ENCODE measurements at places on chromosomes 2 and 18.

DNA sequence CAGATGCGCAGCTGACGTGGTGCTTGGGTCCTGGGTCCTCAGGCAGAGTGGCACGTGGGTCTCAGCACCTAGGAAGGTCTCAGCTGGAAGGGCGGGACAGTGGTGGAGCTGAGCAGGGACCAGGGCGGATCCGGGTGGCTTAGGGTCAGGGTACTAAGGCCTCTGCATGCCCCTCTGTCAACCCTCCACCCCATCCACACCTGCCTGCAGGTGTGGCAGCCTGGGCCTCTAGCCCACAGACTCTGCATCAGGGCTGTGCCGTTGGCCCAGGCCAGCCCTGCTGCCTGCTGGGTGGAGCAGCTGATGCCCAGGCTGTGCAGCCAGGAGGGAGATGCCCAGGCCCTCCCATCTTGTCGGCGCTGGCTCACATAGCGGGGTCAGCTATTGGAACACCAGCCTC, 24.6 kb upstream of the OTOS start:
- no peak for DNase-seq

- DNase-seq: no peak
These were observed 169.0 kb downstream of the EIPR1 start for GRCh38 chr2:3208591-3208990.

DNA sequence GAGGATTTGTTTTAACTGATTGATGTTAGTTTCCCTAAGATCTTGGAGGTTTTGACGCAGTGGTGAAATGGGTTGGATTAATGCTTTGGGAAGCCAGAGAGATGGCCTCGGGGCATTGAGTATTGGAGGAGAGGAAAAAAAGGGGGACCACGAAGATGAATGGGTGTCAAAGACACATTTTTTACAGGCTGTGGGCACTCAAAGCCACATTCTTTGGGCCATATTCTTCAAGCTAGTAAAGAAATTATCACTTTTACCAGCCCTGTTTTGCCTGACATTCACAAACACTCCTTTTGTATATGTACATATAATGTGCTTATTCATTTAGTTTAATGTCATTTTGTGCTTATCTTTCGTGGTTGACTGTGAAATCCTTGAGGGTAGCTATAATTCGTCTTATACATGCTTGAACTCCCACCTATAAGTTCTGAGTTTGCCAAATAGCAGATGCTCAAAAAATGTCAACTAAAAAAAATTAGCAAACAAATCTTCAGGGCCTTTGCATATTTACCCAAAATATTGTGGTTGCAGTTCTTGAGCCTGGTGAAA, 146.3 kb downstream of the ARL6IP6 start:
- DNase-seq: no peak

DNA sequence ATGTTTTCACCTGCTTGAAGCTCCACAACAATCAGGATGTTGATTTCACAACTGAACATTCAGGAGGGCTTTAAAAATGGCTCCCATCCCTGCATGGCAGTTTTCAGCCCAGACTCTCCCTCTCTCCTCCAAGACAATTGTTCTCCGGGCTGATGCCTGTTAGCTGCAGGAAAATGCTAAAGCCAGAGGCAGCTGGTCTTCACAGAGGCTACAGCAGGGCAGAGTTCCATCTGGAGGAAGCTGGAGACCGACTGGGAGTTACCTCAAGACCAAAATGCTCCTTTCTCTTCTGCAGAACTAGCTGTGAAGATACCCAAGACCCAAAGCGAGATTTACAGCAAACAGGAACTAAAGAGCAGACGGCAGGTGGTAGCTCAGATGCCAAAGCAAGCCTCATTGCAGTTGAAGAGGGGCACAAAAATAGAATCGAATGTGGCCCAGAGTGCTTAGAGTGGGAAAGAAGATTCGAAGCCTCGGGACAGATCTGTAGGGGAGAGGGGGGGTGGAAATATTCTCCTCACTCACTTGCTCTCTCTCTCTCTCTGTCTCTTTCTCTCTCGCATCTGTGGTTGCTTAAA, 423.6 kb downstream of the ZNF521 start:
- peak; percentile 34 for DNase-seq

DNA sequence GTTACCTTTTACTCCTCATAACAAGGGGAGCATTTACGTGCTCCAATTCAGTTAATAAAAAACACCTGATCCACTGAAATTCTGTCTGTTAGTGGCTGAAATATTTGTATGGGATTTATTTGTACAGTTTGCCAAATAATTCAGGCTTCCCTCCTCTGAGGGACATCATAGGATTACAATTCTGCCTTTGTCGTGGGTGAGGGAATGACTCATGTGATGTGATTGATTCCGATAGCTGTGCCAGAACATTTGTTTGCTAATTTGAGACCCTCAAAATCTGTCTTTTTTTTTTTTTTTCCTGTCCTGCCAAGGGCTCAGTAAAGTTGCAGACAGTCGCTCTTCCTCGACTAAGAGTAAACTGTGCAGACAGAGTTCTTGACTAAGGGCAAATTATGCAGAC, 612.6 kb upstream of the CDH2 start:
- no peak for DNase-seq

DNA sequence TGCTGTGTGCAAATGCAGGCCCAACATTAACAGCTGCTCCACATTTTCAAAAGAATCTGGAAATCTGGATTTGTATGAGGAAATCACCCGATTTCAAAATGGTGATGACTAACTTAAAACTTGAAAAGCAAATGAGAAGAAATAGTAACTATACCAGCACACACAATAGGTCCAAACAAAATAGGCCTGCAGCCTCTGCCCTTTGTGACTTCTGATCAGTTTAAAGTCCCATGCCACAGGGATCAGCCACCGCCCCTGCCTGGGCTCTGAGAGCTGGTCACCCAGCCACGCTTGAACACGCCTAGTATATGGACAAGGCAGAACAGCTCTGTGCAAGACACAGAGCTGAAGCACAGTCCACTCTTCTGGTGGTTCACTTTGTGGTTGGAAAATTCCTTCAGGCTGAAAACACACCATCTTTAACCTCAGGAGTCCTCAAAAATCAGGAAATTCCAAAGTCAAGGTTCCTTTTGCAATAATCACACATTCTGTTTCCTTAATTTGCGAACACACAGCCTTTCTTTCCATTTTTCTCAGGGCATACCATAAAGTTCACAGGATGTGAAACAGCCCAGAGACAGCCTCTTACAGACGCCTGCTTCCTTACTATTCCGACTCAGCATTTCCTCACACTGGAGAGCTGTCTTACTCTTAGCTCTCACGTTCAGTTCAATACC, 150.1 kb upstream of the RIOK3 start:
- DNase-seq: no peak

DNA sequence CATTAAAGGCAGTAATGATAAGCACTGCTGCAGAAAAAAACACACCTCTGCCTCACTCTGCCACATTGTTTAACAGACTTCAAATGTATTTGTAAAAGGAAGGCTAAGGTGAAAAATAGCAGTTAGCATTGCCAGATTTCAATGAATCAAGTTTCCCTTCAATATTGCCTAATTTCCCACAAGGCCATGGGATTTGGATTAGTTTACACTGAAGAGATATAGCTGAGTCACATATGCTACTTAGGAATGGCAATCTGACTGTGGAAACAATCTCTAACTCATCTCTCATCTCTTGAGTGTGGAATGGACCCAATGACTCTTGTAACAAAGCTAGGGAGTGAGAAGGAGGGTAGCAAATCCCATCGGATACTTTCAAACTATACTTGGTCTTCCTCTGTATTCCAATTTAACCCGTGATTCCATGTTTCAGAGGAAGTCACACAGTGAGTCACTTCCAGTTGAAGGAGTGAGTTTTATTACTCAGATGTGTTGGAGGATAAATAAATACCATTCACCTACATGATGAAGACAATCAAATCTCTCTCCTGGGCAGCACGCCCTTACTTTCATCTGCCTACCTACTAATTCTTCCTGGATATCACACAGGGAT, 5.1 kb downstream of the B4GALT6 start:
- no peak for DNase-seq

GRCh38 chr2:98378901-98379300, 32.6 kb downstream of the CNGA3 start:
- no peak for DNase-seq

DNA sequence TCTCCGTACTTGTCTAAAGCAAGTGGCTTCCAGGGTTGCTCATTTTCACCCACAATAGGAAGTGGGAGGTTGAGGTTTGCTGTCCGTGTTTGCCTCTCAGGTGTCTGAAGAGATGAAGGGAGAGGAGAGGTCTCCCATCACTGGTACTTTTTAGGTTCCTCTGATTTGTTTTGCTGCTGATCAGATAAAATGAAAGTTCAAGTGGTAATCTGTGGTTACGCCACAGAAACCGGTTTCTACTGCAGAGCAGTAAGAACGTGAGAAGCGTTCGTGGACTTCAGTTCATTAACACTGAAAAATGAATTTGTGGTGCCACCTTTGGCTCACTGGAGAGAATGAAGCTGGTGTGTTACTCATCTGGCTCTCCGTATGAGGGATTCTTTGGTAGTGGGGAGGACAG, 118.2 kb downstream of the GBX2 start:
- no peak for DNase-seq

GRCh38 chr2:170030040-170030439, 147.9 kb upstream of the MYO3B start:
- no peak for DNase-seq

DNA sequence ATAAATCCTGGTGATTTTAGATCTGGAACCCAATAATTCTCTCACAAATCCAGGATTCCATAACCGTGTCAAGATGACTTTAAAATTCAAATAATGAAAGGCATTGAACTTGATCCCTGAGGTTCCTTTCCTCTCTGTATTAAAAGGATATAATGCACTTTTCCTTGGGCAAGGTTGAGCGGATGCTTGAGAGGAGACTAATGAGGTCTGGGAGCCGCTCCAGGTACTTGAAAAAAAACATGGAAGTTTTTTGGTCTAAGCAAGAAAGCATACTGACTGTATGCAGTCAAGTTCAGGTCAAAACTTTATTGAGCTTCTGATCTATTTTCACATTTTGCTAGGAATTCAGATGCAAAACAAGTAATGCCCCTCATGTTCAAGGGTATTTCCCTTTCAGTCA, 318.5 kb downstream of the RAD51AP2 start:
- no peak for DNase-seq

DNA sequence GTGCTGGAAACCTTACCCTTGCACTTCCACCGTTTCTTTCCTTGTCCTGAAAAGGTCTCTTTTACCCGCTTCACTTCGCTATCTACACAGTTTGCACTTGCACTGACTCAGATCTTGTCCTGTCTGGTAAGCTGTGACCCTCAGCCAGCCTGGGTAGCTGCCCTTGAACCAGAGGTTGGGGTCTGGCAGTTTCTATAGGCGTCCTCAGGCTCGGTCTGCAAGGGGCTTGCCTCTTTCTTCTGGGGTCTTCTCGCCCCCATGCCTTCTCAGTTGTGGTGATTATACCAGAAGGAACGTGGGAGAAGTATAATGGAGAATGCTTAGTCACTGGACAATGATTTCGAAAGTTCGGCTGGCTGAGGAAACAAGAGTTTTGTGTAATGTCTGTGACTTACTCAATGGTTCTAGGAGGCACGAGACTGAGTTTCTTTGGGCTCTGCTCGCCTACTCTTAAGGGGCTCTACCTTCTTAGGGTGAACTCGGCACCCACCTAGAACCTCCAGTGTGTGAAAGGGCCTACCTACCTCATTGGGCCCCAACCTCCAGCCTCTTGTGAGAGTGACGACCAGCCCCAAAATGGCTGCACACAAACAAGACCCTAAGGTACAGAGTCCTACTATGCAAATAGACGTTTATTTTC, 6.9 kb upstream of the STAT1 start:
- DNase-seq: no peak

DNA sequence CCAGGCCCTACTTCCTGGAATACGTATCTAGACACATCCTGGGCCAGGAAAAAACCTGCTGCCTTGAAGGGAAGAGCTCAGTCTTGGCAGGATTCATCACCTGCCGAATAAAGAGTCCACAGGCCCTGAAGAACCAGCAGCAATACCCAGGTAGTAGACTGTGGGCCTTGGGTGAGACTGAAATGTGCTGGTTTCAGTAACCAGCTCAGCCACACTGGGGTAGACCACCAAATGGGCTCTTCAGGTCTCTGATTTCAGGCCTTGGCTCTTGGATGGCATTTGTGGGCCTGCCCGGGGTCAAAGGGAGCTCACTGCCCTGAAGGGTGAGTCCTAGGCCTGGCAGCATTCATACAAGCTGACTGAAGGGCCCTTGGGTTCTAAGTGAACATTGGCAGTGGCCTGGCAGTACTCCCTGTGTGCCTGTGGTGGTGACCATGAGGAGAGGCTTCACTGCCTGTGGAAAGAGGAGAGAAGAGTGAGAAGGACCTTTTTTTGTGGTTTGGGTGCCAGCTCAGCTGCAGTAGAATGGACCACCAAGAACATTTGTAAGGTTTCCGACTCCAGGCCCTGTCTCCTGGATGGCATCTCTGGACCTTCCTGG, 175.1 kb downstream of the ANKRD30B start:
- DNase-seq: no peak

GRCh38 chr2:102190430-102191107, 3.7 kb downstream of the IL1RL2 start:
- DNase-seq: no peak

DNA sequence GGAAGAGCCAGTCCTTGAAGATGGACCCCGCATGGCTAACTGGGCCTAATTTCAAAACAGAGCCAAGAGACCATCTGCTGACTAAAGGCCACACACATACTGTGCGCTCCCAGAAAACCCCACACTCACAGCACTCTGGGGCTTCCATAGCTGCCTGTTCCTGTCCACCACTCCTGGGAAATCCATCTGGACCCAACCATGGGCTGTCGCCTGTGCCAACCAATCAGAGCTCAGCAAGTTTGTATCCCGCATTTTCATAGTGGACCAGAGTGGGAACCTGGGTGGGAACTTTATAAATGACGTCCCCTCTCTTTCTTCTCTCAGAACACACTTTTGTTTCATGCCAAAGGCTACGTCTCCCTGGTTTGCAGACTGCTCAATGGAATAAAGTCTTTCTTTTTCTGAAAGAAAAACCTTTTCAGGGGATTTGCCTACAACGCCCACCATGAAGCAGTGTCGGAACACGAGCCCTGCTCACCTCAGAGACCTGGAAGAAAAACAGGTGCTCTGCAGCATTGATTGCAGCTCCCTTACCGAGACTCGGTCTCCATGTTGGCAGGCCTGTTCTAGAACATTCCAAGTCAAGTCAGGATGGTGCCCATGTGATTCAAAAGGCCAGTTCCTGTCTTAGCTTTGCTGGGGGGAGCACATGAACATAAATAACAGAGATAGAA, 137.2 kb upstream of the GPC1 start:
- no peak for DNase-seq

- DNase-seq: no peak
These were observed 56.7 kb upstream of the EPB41L3 start for GRCh38 chr18:5600378-5601071.

DNA sequence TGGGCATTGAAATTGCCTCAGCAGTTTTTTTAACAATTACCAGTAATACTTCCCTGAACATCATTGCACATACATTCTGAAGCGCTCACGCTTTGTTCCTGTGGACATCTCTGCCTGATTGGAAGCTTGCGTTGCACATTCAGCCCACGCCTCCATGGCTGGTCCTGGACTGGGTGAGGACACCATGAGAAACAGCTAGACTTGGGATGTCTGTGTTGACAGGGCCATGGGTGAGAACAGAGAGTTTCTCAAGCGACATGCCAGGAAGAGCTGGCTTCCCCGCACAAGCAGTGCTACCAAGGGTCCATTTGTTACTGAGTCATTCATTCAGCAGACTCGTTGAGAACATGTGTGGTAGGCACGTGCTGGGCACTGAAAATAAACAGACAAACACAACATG, 166.3 kb downstream of the GBX2 start:
- no peak for DNase-seq

GRCh38 chr2:240404174-240404852, 31.1 kb upstream of the GPC1 start:
- DNase-seq: no peak

Measured in germinal center (tissue), 1 donor.